ENCODE measurements at places on chromosomes 1 and 21. TPM values are rescaled to one million over a fixed set of nuclear protein-coding genes. Genes with fewer than 3 reads are reported as not detected.

GRCh38 chr1:167120899-167121298 is 27.0 kb downstream of the STYXL2 start:
- no peak for DNase-seq

- DNase-seq: no peak
These were observed 125.3 kb upstream of the ETS2 start for GRCh38 chr21:38680401-38680800.

GRCh38 chr1:156489166-156489934 is 11.2 kb downstream of the MEF2D start:
- DNase-seq: no peak

DNA sequence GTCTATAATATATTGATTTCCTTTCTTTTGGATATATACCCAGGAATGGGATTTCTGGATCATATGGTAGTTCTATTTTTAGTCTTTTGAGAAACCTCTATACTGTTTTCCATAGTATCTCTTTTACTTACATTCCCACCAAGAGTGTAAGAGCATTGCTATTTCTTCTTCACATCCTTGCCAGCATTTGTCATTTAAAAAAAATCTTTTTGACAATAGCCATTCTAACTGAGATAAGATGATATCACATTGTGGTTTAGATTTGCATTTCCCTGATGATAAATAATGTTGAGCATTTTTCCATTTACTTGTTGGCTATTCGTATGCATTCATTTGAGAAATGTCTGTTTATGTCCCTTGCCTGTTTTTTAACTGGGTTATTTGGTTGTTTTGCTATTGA is 467.4 kb downstream of the COL11A1 start:
- DNase-seq: no peak

GRCh38 chr1:89254658-89255287 is 17.9 kb downstream of the GBP5 start:
- DNase-seq: no peak

DNA sequence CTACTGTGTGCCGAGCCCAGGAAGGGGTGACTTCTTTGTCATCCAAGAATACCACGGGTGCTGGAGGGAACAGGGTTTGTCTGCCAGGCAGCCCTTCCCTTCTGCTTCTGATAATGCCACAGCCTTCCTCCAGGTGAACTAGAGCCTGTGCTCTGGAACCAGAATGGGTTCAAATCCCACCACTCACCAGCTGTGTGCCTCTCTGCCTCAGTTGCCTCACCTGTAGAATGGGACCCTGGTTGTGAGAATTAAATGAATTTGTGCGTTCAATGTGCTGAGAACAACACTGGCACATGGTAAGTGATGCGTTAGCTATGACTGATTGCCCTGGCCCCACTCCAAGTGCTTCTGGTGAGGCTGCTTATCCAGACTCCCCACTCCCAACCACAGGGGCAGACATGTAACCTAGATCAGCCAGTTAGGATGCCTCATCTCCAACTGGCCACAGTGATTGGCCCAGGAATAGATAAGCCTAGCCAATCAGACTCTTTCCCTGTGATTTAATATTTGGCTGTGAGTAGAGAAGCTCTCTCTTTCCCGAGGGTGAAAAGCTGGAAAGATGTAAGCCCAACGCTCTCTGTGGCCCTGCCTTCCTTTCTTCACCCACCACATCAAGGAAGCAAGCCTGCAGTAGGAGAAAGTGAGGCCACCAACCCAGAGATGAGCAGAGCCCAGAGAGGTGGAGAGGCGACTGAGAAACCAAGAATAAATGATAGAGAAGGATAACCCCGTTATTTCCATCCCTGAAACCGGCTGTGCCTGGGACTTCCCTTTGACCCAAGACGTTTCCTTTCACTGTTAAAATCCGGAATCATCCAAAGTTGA is 20.8 kb upstream of the LAPTM5 start:
- no peak for DNase-seq

OR2T29 gene
- total RNA-seq: not detected

FCRL3 gene
- total RNA-seq: not detected

- DNase-seq: no peak
These were observed 27.8 kb downstream of the KIAA0040 start for GRCh38 chr1:175164751-175165150.

GRCh38 chr1:25657883-25658760 is 41.5 kb downstream of the MAN1C1 start:
- no peak for DNase-seq

- DNase-seq: no peak
These were observed 48.3 kb upstream of the NCAM2 start for GRCh38 chr21:20949884-20950283.

GRCh38 chr21:31279986-31280385 is 64.1 kb downstream of the TIAM1 start:
- no peak for DNase-seq

COL6A2 gene
- total RNA-seq: 2.2 TPM

DNA sequence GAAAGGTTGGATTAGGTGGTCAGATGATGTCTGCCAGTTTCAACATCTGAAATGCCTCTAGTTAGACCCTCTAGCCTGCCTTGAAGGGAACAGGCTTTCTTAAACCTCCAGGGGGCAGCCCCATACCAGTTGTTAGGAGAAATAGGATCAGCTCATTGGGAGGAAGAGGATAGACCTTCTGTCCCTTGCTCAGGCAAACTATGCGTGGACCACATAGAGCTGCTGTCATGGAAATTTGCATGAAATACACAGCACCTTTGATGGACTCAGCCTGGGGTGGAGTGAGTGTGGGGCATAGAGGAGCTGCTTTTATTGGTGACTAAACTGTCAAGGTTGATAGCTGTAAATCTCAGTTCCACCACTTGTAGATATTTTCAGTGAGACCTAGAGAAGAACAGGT is 38.4 kb upstream of the SPAG17 start:
- DNase-seq: no peak

- DNase-seq: no peak
These were observed 6.5 kb upstream of the FGGY start for GRCh38 chr1:59290193-59290949.

- no peak for DNase-seq
These were observed 12.0 kb downstream of the MIIP start for GRCh38 chr1:12031039-12031980.

GRCh38 chr21:37886726-37887299 is 29.4 kb downstream of the KCNJ6 start:
- DNase-seq: no peak

GRCh38 chr21:38831526-38832467 is 26.1 kb downstream of the ETS2 start:
- DNase-seq: peak; percentile 59

S100B gene
- total RNA-seq: not detected

GRCh38 chr1:106290805-106291501 is 765.5 kb upstream of the PRMT6 start:
- no peak for DNase-seq

- DNase-seq: no peak
These were observed 70.6 kb downstream of the NPHP4 start for GRCh38 chr1:5921671-5922070.

UBE2G2 gene
- total RNA-seq: 118 TPM

- peak; percentile 20 for DNase-seq
These were observed 86.2 kb downstream of the UBR4 start for GRCh38 chr1:19123837-19124236.

Data from activated T-helper 2 cell treated with anti-CD3 and anti-CD28 coated beads, Interferon-gamma antibody, Interleukin-2, Interleukin-4, amounts not matched to agents 10 μg/mL and 5 μg/mL and 100 μg/mL, durations not matched to agents 14 hours and 24 hours and 36 hours (primary cell).